ENCODE measurements at places on chromosomes 12 and 14.

DNA sequence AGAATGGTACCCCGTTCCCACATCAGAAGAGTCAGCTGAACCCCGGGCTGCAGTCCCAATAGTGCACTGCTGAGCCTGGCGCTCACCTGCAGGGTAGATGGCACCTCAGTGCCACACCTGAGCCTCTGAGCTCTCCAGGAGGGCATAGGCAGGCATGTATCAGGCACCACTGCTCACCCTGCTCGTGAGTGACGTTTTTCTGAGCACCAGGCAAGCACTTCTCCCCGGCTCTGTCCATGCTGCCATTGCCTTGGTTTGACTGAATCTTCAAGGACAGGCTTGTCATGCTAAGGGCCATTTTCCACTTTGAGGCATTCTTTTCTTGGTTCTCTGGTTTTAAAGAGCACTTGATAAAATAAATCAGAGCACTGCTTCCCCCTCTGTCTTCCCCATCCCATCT lies 161.6 kb upstream of the PRMT8 start:
- no peak for DNase-seq

DNA sequence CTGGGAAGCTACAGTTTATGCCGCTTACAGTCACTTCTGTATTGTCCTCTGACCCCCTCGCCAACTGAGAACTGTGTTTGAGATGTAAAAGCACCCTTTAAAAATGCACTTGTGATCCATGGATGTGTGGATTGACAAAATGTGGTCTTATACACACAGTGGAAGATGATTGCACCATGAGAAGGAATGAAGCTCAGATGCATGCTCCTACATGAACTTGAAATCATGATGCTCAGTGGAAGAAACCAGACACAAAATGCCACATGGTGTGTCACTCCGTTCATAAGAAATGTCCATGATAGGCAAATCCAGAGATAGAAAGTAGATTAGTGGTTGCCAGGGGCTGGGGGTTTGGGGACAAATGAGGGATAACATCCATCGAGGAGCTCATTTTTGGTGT lies 58.0 kb downstream of the PITPNM2 start:
- no peak for DNase-seq

- DNase-seq: no peak
These were observed 207.8 kb downstream of the DPF3 start for GRCh38 chr14:72686101-72686500.

DNA sequence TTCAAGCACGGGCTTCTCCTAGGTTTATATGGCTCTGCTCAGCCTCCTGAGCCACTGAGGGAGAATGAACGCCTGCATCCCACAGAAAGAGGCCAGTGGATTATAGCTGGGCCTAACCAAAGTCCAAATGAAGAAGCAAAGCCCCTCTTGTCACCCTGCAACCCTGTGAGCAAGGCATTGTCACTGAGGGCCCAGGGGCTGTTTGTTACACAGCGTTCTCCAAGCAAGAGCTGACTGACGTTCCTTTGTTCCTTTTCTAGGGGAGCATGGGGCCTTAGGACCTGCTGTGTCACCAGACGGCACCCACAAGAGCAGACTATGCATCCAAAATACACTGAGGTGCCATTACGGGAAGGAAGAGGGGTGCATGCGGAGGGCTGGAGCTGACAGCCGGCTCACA lies 4.3 kb upstream of the FBRSL1 start:
- DNase-seq: no peak

GRCh38 chr14:100736269-100737180 lies 9.8 kb downstream of the DLK1 start:
- no peak for DNase-seq

- DNase-seq: no peak
These were observed 62.9 kb upstream of the PSMA6 start for GRCh38 chr14:35229084-35229791.

DNA sequence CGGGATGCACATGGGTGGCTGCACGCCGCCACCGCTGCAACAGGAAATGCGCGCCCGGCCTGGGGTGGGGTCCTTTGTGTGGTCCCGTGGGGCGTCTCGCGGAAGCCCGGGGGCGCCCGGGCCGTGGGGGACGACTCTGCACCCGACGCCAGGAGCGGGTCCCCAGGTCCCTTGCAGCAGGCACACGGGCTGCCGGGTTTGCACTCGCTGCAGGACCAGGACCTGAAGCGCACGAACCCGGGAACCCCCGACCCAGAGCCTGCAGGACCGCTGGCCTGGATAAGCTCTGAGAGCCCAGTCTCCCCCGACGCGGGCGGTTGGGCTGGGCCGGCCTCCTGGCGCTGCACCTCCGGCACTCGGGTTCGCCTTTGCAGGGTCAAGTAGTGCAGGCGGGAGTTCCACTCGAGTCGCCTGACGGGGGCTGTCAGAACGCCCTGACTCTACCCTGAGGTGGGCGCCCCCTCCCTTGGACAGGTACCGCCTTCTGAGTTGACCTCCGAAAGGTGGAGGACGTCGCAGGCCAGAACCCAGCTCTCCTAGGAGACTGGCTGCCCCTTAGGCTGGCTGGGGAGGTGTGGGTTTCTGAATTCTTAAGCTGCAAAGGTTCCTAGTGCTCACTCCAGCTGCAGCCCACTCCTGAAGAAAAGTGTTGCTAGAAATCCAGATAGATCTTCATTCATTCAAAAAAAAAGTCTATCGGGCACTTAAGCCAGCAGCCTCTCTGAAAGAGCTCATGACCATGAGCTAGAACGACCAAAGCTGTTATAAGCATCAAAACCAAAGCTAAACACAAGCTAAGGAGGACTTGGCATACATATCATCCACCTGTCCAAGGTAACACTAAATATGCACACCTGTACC lies 68.0 kb downstream of the RNF34 start:
- DNase-seq: no peak

DNA sequence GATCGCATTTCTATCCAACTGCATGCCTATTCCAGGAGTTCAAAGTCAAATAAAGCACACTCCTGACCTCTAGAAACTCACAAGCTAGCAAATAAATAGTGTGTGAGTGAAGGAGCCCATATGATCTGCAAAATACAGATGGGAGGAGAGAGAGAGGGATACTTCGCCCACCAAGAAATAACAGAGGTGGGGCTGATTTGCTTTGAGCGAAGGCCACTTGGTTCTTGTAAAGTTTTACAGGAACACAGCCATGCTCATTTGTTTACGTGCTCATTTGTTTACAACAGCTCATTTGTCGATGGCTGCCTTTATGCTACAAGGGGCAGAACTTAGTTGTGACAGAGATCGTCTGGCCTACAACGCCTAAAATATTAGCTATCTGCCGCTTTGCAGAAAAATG lies 63.4 kb upstream of the GPATCH2L start:
- no peak for DNase-seq

GRCh38 chr12:67594888-67595287 lies 53.7 kb upstream of the DYRK2 start:
- no peak for DNase-seq

Measured in CD8-positive, alpha-beta T cell (primary cell).